CD4-positive, alpha-beta T cell treated with Interleukin-17A for 4 hours (primary cell): ENCODE measurements at places on chromosomes 7 and 10.

GRCh38 chr10:93363891-93364648, 118.1 kb downstream of the MYOF start:
- no peak for DNase-seq

DNA sequence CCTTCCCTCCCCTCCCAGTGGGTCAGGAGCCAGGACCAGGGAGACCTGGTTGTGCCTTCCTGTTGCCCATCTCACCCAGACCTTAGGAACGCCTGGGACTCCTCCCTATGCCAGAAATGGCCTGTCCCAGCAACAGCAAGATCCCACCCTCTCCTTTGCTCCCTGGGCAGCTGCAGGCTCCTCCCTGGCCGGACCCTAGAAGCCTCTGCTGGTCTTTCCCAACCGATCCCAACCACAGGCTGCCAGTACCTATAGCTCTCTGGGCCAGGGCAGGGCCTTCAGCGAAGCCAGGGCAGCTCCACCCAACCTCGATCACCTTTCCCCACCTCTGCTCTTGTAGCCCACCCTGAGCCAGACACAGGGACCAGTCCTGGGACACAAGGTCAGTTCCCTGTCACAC, 21.9 kb downstream of the LDB3 start:
- no peak for DNase-seq

GRCh38 chr10:80203835-80204676, 1.3 kb downstream of the ANXA11 start:
- DNase-seq, result no peak

GRCh38 chr10:30075481-30075880, 16.1 kb upstream of the JCAD start:
- DNase-seq, result no peak

DNA sequence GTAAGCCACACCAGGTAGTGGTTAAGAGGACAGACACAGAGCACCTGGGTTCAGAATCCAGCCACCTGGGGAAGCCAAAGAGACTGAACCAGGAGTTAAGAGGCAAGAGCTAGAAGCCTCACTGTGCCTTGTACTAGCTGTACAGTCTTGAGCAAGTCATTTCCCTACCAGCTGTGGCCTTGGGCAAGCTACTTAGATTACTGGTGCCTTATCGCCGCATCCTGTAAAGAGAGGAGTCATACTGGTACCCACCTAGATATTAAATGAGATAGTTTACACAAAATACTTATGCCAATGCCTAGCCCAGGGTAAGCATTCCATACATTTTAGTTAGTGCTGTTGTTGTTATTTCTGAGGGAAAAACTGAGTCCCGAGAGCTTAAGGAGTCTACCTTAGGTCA, 47.7 kb downstream of the HABP2 start:
- DNase-seq, result no peak

DNA sequence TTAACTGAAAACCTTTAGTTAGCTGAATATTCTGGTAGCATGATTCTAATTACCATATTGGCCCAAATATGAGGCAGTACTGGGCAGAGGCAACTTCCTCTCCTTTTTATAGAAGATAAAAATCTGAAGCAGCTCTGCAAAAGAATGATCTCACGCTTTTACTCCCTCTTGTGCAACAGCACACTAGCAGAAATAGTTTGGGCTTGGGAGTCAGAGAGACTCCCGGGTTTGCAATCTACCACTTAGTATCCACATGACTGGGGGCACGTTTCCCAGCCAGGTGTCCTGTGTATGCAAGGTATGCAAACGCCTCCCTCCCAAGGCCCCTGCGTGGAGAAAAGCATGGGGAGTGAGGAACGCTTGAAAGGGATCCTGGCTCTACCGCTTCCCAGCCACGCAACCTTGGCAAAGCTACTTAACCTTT, 47.2 kb upstream of the RHEB start:
- no peak for DNase-seq

GRCh38 chr10:24952707-24953645, 570 bp upstream of the PRTFDC1 start:
- peak; percentile 79 for DNase-seq

GRCh38 chr7:25739143-25739542, 412.9 kb upstream of the NFE2L3 start:
- DNase-seq, result no peak

DNA sequence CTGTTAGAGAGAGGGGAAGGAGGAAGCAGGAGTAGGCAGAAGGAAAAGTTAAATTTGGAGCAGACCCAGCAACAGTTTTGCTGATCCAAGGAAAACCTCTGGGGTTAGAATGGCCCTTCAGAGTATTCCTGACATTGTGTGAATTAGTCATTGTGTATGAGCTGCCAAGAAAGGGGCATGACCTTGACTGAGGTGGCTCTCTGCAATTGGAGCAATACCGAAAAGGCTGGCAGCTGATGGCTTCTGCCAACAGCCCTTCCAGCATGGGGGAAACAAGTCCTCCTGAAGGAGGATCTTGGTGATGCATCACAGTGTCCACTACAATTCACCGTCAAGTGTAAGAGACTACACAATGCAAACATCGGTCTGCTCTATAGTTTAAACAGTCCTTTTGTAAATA, 20.6 kb upstream of the WASL start:
- no peak for DNase-seq

- no peak for DNase-seq
These were observed 7.6 kb downstream of the ARL5B start for GRCh38 chr10:18666810-18667209.

GRCh38 chr7:15781944-15782343, 95.5 kb upstream of the MEOX2 start:
- no peak for DNase-seq

GRCh38 chr7:129386506-129386905, 47.7 kb upstream of the STRIP2 start:
- DNase-seq, result no peak

DNA sequence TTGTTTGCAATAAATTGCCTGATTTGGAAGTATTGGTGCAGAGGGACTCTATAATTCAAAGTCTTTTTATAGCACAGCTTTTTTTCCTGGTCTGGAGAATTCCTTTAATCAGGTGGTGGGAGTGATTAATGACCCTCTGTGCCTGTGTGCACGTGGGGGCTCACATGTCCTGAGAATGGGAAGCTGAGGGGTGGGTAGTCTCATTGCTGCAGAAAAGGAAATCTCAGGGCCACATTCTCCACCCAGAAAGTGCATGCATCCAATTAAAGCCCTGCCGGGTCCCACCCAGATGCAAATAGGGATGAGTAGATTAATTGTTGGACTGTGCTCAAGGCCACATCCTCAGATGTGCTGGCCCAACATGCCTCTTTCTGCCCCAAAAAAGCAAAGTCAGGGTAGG, 324.7 kb downstream of the CXCL12 start:
- DNase-seq, result no peak

GRCh38 chr10:71737834-71738197, 18.2 kb upstream of the C10orf105 start:
- no peak for DNase-seq

GRCh38 chr10:116015583-116016333, 257.2 kb downstream of the GFRA1 start:
- DNase-seq, result no peak

DNA sequence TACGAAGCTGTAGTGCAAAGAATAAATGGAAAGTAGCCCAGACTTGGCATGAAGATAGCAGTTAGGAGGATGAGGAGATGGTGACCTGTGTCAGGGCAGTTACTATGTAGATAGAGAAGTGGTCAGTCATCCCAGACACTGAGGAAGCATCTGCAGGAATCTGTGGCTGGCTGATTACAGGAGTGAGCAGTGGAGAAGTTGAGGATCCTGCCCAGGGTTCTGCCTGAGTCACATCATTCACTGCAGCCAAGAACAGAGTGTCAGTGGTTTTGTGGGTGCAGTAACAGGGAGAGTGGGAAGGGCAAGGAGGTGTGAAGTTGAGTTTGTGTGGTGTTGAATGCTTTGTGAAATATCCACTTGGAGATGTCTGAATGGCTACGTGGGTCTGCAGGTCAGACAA, 676.4 kb upstream of the NRP1 start:
- no peak for DNase-seq

DNA sequence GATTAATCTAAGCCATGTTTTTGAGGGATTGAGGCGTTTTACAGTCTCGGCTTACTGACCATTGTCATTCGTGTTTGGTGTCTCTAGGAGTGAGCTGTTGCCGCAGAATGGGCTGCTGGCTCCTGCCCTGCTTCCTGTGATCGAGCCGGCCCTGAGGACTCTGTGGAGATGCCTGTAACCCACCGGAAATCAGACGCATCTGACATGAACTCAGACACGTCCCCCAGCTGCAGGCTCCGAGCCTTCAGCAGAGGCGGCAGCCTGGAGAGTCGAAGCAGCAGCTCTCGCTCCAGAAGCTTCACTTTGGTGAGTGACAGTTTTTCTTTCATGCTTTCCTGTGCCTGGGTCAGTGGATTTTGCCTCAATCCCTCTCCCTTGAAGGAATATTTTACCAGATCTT, 28.8 kb downstream of the PROSER2 start:
- DNase-seq, result no peak

GRCh38 chr7:325811-326210, 35.8 kb downstream of the FOXL3 start:
- no peak for DNase-seq

DNA sequence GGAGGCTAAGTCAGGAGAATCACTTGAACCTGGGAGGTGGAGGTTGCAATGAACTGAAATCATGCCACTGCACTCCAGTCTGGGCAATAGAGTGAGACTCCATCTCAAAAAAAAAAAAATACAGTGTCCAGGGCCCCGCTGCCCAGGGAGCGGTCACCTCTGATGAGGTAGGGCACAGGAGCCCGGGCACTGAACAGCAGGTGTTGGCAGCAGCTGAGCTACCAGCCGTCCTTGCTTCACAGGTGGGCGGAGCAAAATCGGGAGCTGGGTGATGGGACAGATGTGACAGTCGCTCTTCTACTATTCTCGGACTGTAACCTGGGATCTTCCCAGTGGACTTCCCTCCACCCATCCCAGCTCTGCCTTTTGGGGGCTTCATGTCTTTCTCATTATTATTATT, 49.4 kb downstream of the GTF2IRD1 start:
- no peak for DNase-seq

DNA sequence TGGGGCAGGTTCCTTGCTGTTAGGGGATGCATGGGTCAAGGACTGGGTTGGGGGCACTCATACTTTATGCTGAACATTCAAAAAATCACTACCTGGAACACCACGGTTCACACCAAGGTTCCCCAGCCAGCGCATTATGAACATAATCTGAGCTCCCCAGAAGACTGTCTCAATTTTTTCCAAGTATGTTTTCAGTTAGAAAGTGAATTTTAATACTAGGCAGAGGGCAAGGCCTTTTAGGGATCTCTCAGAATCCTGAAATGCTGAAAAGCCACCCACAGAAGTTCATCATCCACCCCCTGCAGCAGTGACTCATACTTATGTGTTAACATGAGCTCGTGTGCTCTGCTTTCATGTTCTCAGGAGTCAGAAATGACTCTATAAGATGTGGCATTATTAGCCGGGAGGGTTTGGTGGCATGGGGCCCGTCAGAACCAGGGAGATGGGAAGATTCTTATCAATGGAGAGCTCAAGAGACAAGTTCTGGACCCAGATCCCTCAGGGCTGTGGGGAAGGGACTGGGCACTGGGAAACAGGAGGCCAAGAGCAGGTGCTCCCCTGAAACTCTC, 185.2 kb upstream of the ITGB1 start:
- DNase-seq, result peak; percentile 64

- DNase-seq, result no peak
These were observed 264.2 kb upstream of the ZMIZ1 start for GRCh38 chr10:78804411-78805032.
